ENCODE measurements at places on chromosomes 1 and 21.

GRCh38 chr1:221868593-221869303 lies 126.9 kb upstream of the DUSP10 start:
- DNase-seq = no peak

- DNase-seq = no peak
These were observed 34.1 kb downstream of the DDX20 start for GRCh38 chr1:111789666-111790316.

DNA sequence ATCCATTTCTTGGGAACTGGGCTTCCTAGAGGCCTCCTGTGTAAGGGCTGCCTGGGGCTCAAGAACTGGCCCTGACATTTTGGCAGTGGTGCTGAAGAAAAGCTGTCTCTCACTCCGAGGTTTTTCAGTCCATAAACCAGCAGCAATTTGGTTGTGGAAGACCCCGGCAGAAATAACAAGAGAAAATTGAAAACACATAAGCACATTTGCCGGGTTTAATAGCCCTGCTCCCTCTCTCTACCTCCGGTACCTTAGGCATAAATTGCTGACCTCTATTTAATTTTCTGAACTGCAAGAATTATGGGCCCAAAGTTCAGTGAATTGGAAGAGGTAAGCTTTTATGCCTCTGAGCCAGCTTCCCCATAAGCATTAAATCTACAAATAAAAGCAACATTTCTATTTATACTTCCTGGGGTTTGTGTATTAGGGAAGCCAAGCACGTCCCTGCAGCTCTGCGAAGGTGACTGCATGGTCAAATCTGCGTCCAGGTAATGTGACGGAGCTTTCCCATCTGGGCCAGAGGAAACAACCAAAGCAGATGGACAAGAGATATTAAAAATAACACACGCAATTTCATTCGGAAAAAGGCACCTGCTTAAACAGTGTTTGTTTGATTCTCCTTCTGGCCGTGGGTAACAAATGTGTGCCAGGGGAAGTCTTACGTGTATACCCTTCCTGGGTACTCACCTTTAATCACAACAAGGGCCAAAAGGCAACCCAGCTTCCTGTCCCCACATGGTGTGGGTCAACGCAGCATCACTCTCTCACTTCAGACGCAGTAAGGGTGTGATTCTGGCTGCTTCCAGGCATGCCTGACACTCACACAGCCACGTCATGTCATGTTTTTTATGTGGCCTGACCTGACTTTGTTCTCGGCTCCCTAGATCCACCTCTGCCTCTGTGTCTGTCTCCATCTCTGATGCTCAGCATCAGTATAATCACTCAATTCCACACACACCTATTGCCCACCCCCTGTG lies 69.2 kb downstream of the PAPPA2 start:
- no peak for DNase-seq

- no peak for DNase-seq
These were observed 36.5 kb downstream of the DPT start for GRCh38 chr1:168692472-168692871.

DNA sequence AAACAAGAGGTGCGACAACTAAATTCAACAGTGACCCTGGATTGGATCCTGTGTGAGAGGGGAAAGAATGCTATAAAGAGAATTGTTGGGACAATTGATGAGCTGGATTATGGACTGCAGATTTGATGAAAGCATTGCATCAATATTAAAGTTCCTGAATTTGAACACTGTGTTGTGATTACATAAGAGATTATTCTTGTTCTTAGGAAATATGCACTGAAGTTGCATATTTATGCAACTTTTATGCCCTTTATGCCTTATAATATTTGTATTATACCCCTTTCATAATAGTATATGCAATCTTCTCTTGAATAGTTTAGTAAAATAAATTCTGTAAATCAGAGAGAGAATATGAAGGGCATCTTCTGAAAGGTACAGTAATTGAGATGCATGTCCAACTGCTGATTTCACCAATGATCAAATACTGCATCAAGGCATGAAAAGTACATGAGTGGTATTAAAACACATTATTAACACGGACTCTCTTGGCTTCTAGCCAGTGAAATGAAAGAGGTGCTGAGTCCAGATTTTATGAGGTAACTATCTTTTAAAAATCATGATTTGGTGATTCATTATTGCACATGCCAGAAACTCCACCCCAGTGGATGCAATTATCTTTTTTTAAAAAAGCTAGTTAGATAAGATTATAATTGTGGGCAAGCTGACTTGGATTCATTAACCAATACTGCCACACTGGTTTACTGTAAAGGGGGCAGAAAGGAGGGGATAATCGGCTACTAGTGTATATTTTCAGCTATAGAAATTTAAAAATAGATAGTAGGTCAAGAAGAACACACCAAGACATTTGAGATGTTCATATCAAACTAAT lies 19.9 kb upstream of the LPAR3 start:
- no peak for DNase-seq

GRCh38 chr1:172239901-172240300 lies 180.6 kb upstream of the C1orf105 start:
- DNase-seq = no peak

GRCh38 chr1:85259912-85260274 lies 431 bp upstream of the C1orf52 start:
- no peak for DNase-seq

- DNase-seq = no peak
These were observed 35.7 kb upstream of the KDM4A start for GRCh38 chr1:43614211-43614610.

GRCh38 chr1:8035289-8035688 lies 9.2 kb upstream of the ERRFI1 start:
- DNase-seq = no peak

GRCh38 chr1:22529901-22530621 lies 33.2 kb upstream of the EPHA8 start:
- no peak for DNase-seq

- no peak for DNase-seq
These were observed 731.4 kb downstream of the LTN1 start for GRCh38 chr21:28261298-28261697.

DNA sequence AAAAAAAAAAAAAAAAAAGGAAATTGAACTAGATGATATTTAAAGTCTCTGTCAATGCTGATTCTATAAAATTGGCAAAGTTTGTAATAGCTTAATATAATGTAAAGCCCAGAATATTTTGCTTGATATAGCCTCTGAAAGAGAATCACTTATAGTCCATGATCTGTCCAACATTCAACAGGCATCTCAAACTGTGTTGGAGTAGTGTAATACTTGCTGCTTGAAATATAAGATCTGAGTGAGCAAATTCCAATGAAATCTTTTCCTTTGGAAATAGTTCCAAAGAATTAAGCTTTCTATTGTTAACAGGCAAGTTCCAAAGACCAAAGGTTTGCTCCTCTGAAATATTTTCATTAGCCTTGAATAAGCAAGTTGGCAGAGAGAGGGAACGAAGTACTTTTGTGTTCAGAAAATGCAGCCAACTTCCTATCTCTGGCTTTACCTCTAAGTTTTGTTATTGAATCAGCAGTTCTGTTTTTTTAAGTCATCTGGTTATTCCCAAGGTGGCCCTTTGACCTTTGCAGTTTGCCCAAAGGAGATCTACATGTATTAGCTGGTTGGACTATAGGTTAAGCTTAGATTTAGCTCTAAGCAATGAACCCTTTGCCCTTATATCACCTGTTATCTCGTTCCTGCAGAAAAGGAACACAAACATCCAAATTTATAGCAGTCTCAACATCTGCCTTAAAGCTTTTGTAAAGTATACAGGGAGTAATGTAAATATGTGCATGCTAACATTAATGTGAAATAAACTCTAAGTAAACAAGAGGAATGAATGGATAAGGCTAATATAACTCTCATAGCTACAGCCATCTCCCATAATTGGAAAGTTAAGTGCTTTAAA lies 24.4 kb upstream of the CEP350 start:
- DNase-seq = no peak

GRCh38 chr1:94808669-94809068 lies 11.5 kb upstream of the SLC44A3 start:
- no peak for DNase-seq

GRCh38 chr1:41805771-41806471 lies 112.8 kb downstream of the HIVEP3 start:
- DNase-seq = no peak

DNA sequence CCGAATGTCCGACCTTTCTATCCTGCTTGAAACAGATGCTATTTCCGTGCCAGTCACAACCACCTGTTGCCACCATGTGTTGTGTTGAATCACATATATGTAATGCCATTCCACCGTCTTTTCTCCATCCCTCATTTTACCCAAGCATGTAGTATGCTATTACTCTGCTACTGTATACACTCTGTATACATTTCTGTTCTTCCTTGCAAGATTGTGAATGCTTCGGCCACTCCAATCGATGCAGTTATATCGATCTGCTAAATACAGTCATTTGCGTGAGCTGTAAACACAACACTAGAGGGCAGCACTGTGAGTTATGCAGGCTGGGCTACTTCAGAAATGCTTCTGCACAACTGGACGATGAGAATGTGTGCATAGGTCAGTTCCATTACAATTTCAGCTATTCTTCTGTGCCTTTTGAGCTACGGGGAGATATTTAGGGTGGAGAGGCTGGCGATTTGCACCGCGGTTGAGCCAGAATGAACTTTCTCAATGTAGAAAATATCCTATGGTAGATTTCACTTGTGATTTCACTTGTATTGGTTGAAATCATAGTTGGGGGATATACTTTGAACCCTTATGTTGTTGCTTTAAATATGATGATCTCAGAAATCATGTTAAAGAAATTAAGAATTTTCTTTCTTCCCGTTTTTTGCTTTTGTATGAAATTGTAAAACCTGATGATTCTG lies 289.8 kb downstream of the NTNG1 start:
- DNase-seq = peak; percentile 4

DNA sequence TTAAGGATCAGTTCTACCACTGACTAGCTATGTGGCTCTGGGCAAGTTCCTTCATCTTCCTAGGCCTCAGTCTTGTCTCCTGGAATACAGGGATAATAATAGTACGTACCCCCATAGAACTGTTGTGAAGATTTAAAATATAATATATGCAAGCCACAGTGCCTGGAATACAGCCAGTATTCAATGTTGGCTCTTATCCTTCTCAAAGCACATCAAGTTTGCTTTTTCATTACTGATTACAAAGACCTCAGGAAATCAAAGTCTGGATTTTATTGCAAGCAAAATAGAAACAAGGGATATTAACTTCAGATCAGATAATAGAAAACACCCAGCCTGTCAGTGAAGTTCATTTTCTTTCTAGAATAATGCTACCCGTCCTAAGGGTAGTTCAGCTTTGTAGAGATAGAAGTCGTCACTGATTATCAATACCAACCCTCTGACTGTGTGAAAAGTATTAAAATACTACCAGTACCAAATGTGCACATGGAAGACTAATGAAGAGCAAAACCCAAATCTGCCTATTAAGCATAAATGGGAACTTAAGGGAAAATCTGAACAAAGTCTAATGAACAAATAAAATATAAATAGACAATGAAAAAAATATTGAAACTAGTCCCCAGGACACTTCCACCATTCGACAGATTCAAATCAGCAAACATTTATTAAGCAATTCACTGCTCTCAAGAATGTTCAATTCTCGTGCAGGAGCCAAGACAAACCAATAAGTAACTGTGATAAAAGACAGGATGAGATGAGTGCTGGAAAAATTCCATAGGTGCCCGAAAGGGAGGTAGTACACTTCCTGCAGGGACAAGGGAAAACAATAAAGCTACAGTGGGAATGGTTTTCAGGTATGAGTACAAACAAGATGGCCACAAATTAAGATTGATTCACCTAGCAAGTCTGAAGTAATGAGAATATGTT lies 206.2 kb downstream of the SMYD3 start:
- DNase-seq = no peak

GRCh38 chr21:45412909-45413611 lies 8.1 kb downstream of the COL18A1 start:
- DNase-seq = no peak

GRCh38 chr1:94550396-94550795 lies 8.8 kb upstream of the F3 start:
- no peak for DNase-seq

DNA sequence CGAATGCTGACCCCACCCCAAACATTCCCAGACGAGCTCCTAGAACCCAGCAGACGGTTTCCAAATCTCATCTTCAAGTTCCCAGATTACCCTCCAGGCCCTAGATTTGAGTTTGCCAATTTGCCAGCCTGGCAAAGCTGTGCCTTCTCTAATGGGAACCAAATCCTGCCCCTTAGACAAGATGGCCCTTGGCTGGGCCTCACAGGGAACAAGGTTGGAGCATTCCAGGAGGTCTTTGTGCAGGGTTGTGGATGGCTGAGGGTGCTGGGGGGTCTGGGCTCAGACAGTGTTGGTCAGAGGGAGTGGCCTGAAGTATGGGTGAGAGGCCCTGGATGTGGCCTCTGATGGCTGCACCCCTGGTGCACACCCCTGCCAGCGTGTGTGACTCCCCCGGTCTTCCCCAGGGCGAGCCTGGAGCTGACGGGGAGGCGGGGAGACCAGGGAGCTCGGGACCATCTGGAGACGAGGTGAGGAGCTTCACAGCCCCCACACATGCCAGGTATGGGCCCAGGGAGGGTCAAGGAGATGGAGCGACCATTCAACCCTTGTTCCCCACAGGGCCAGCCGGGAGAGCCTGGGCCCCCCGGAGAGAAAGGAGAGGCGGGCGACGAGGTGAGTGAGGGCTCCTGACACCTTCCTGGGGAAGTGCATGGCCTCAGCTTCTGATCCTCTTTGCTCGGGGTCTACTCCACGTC lies 10.2 kb downstream of the COL6A1 start:
- DNase-seq = no peak

DNA sequence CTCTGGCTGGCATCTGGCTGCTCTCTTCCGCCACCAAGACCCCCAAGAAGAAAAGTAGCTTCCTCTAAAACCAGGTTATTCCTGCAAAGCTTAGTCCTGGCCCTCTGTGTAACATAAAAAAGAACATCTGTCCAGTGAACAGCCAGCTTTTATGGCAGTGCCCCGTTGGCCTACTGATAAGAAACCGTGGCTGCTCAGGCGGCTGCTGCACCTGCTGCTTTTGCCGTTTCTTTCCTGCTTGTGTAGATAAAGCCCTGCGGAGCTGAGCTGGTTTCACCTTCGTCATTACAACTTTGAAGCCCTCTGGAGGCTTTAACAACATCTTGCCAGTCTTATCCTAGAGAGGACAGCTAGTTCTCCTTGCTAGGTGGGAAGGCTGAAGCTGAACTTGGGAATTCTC lies 20.5 kb downstream of the ELAPOR1 start:
- peak; percentile 44 for DNase-seq

- DNase-seq = no peak
These were observed 5.6 kb upstream of the RPTN start for GRCh38 chr1:152164517-152165136.

DNA sequence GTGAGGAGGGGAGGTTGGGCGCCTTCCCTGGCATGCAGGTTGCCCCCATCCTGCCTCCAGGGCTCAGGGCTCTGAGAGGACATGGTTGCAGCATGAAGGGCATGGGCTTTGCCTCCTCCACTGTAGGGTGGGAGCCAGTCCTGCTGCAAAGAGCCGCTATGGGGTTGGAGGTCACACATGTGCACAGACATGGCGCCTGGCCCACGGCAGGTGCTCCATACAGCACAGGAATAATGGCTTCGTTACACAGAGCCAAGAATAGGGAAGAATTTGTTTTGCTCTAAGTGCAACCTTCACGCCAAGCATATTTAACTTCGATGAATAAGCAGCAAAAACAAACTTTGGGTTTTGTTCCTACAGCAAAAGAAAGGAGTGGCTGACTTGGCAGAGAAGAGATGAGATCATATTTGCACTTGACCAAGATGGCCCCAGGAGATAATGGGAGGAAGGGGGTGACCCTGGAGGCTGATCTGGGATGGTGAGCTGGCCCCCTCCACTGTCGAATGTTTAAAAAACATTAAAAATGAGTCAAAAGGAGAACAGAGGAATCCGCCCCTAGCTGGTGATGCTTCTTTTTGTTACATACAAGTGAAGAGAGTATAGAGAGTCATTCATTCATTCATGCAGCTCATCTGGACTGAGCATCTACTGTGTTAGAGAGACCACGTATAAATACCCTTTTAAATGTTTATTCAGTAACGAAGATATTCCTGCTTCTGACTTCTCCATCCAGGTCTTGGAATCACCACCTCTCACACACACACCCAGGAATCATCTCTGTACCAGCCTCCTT lies 12.4 kb upstream of the C2CD2 start:
- no peak for DNase-seq

Measured in GM13977 (cell line).